ENCODE measurements at places on chromosomes 7 and 10.

DNA sequence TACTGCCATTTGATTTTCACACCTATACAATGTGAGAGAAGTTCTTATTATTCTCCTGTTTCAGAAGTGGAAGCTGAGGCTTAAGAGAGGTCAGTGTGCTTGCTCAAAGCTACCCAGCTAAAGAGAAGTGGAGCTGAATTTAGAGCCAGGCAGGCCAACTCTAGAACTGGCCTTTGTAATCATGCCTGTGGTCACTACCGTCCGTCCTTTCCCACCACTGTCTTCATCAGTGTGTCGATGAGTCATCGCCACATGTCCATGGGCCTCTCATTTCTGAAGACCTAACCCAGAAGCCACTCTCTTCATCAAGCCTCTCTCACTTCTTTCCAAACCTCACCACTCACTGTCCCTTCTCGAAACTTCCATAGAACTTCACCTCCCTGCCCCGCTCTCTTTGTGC, 237.8 kb downstream of the KIAA1217 start:
- no peak for DNase-seq

DNA sequence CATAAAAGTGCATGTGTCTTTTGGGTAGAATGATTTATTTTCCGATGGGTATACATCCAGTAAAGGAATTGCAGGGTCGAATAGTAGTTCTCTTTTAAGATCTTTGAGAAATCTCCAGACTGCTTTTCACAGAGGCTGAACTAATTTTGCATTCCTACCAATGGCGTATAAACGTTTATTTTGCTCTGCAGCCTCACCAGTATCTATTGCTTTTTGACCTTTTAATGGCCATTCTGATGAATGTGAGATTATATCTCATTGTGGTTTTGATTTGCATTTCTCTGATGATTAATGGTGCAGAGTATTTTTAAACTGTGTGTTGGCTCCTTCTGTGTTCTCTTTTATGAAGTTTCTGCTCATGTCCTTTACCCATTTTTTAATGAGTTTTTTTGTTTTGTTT, 1020.1 kb downstream of the NXPH1 start:
- no peak for DNase-seq

DNA sequence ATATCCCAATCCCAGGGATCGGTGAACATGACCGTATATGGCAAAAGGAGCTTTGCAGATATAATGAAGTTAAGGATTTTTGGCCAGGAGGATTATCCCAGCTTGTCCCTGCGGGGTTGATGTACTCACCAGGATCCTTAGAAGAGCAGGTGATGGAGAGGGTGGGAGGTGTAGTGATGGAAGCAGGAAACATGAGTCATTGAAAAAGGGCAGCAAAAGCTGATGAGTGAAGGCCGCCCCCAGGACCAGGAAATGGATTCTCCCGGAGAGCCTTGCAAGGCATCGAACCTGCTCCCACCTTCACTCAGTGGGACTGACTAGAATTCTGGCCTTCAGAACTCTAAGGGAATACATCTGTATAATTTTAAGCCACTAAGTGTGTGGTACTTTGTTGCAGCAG, 5.2 kb upstream of the NUPR2 start:
- no peak for DNase-seq

GRCh38 chr7:38335128-38335491, 61.7 kb upstream of the TARP start:
- DNase-seq, result no peak

DNA sequence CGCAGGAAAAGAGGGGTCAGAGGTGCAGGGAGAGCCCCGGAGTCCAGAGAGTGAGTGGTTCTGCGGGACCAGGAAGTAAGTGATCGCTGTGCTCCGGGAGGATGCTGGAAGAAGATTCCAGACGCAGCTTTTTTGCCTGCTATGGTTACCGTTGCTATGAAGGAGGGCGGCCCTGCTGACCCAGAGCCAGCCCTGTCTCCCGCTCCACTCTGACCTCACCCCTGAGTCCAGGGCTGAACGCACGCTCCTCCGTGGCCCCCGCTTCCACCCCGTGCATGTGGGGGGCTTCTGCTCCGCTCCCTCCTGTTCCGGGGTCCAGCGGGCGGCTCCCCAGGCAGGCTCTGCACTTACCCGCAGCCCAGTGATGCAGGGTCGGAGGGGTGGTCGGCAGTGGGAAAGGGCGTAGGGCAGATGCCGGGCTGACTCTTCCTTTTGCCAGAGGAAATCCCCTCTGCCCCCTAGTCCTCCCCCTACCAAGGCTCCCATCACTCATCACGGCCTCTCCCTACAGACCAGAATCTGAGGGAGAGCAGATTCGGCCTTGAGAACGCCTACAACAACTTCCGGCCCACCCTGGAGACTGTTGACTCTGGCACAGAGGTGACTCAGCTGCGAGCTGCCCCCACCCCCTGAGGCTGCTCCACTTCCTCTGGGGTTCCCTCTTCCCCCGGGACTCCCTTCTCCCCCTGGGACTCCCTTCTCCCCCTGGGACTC, 2.7 kb upstream of the MUC17 start:
- peak; percentile 73 for DNase-seq

- no peak for DNase-seq
Measured at GRCh38 chr10:11397980-11398580, 213.4 kb downstream of the USP6NL start.
